ENCODE measurements at places on chromosomes 1 and 21.
A peak's percentile ranks its signal among the peaks of the same experiment; 100 is the strongest.

DNA sequence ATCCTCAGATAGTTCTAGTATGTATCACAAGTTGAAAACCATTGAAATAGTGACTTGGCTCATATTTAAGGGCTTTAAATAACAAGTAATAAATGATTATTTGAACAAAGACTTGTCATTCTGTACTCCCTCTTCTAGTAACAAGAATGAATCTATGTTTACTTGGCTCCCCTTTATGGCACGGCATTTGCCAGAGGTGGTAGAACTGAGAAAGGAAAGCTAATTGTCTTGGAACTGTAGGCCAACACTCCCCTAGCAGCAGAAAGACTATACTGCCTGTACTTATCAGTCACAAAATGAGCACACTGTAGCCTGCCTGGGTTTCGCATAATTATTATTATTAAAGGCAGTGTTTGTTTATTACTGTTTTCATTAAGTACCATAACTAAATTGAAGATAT, 29.6 kb upstream of the SMYD2 start:
- DNase-seq, result no peak

DNA sequence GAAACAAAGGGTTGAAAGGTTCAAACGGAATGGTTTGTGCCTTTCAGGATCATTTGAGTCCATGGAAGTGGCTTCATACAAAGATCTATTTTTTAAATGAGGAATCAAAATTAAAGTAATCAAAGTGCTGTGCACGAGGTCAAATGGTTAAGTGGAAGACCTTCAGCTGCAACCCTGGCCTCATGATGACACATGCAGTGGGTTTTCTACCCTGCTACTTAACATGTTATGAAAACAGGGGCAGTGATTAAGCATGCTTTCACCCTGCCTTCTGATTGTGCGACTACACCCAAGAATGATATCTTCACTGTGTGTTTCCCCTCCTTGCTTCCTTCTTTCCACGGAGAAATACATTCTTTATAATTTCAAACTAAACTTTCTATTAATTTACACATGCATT, 604.2 kb downstream of the LRRIQ3 start:
- DNase-seq, result peak; percentile 17

- peak; percentile 91 for DNase-seq
These were observed 53.4 kb upstream of the IFFO2 start for GRCh38 chr1:19009882-19010321.

DNA sequence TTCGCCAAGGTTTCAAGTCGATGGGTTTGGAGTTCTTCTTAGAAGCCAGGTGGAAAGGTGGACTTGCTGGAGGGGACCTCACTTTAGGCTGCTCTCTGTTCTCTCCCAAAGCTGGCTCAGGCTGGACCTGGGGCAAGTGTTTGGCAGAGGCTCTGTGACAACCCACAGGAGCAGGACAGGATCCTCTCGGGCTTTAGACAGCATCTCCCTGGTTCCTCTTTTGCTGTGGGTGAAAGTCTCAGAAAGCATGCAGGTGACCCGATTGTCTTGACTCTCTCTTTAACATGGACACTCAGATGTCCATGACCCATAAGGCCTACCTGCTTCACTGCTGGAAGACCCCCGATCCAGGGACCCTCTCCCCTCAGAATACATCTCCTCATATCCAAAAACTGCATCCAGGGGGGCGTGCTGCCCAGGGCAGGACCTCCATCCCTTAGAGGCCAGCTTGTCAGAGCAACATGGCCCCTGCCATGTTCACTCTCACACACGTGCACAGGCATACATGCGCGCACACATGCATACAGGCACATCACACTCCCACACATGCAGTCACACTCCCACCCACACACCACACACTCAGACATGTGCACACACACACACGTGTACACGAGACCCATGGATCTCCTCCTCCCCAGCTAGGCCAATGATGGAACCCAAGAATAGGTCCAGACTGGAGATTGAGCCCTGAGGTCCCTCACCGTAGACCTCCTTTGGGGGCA, 21.3 kb downstream of the MRPL37 start:
- DNase-seq, result no peak

DNA sequence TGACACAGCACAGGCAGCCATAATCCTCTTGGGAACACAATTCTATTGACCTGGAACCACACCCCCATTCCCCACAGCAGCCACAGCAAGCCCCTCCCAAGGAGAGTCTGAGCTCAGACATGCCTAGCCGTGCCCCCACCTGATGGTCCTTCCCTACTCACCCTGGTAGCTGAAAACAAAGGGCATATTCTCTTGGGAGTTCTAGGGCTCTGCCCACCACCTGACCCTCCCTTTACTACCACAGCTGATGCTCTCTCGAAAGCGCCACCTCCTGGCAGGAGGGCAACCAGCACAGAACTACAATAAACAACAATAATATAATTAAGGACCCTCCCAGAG, 184.8 kb upstream of the COA6 start:
- DNase-seq, result peak; percentile 39

GRCh38 chr1:205955499-205955898, 12.2 kb upstream of the SLC26A9 start:
- no peak for DNase-seq

- no peak for DNase-seq
These were observed 88.2 kb downstream of the PBX1 start for GRCh38 chr1:164647211-164647610.

DNA sequence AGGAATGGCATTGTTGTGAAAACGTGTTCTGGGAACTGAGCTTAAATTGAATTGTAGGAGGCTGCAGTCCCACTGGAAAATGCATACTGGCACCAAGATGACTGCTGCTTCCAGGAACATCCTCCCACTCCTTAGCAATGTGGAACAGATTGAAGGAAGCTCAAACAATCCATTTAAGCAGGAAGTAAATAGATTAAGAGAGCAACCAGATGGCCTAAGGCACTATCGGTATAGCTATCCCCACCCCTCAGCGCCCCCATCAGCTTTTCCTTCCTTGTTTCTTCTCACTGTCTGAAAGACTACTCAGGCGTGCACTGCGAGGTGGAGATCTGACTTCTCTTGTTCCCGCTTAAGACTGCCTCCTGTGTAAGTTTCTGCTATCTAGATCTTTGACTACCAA, 4.0 kb upstream of the IFI16 start:
- DNase-seq, result no peak

DNA sequence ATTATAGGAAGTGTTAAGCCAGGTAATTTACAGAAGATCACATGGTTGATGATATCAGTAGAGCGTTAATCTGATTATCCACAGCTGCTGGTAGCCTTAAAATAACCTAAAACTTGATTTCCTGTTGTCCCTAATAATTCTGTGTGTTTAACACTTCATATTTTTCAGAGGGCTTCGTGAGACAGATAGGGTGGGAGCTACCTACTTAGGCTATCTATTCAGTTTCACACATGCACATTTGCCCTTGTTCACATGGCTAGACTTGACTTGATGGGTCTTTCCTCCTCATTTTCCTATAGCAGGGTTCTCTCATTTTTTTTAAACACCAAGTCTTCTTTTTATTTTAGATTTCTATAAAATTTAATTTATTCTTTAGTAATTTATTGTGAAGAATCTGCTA, 11.0 kb downstream of the BACH1 start:
- DNase-seq, result no peak

GRCh38 chr1:6101826-6102531, 56.3 kb downstream of the KCNAB2 start:
- no peak for DNase-seq

- DNase-seq, result no peak
These were observed 74.5 kb upstream of the COL24A1 start for GRCh38 chr1:86231076-86231475.

GRCh38 chr1:906600-907420, 16.9 kb upstream of the SAMD11 start:
- DNase-seq, result no peak

DNA sequence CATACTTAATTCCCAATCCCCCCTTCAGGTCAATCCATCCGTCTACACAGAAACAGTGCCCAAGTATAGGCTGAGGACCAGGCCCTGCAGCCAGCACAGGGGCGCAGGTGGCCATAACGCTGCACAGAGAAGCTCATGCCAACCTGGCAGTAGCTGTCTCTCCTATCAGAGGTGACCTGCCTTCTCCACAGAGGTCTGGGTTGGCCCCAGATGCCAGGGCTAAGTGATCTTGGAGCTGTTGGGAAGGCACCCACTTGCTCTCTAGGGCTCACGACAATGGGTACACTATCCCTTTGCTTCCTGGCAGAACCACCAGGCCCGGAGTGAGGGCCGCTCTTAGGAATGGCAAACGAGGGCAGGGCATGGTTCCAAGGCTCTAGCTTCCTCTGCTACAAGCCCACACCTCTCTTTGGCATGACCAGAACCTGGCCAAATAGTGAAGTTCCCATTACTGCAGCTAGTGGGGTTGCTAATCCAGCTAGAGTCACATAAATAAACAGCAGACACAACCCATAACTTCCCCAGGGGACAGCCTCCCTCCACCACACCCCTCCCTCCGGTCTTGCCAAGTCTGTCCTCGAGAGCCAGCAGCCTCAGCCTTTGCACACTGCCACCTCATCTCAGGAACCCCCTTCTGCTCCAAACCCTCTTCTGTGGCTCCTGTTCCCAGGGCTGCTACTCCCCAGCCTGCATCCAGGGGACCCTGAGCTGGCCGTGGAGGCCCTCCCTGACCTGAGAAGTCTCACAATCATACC, 113.0 kb downstream of the GLIS1 start:
- DNase-seq, result no peak
